ENCODE measurements at places on chromosomes 12 and 14. TPM values are rescaled to one million over a fixed set of nuclear protein-coding genes. Genes with fewer than 3 reads are reported as not detected.

- no peak for DNase-seq
These were observed 4.4 kb downstream of the AMHR2 start for GRCh38 chr12:53427905-53428594.

GRCh38 chr12:30823156-30823699, 68.5 kb upstream of the CAPRIN2 start:
- no peak for DNase-seq

GRCh38 chr14:95575840-95576473, 41.1 kb downstream of the GLRX5 start:
- no peak for DNase-seq

DNA sequence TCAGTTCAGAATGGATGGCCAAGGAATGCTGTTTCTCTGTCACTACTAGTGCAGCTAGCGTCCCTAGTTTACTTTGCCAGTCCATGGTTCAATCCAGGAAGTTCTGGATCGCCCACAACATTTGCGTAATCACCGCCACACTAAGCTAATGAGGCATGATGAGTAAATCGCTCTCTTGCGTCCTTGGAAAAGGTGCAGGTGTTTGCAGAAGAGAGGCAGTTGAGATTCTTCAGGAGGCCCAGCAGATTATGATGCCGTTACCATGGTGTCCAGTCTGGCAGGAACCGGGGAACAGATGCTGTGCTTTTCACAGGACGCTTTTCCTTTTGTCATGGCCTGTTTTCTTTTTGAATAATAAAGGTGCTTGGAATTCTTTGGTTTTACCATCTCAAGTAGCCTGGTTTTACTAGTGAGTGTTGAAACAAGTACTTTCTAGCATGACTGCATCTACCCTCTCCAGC, 9.0 kb downstream of the TPH2 start:
- peak; percentile 95 for DNase-seq

GRCh38 chr12:70828351-70828750, 92.2 kb downstream of the PTPRR start:
- no peak for DNase-seq

- no peak for DNase-seq
These were observed 72.4 kb downstream of the PLXNC1 start for GRCh38 chr12:94220804-94221203.

DNA sequence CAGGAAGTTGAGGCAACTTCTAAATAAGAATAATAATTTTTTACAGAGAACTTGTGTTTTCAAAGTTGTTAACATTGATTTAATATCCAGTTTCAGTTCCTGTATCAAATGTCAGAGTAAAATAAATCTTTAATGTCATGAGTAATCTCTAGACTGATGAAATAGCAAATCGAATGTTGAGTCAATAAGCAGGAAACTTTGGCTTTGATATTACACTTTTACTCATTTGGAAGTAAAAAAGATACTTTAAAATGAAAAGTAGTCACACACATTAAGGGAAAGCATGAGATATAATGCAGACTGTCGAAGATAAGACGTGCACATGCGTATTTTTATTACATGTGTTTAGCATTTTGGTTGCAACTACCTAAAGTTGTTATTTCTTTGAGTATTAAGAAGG, 78.2 kb upstream of the PTGDR start:
- DNase-seq = no peak

GRCh38 chr14:75247286-75247922, 31.2 kb upstream of the FOS start:
- DNase-seq = no peak

DNA sequence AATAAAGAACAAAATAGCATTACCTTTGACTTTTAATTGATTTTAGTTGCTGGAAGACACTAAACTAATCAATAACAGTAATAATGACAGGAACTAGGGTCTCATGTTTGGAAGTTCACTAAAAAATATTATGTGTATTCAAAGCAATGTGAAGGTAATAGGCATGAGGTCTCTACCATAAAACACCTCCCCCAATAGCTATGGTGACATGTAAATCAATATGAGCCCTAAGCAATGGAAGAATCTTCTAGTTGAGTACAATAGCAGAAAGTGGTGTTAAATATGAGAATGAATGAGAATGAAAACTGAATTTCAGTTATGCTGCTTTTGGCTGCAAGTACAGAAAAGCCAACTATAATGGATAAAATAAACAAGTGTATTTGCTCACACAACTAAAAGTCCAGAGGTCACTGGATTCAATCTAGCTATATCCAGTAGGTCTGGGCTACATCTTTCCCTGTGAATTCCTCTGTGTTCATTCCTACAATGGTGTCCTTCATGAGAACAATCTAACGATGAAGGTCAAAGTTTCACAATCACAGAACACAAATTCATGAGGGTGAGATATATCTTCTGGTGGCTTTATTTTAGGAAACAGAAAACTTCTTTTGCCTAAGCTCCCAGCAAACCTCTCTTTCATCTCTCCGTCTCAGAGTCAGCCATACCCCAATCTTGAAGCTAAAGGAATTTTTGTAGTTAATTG, 728.0 kb downstream of the FSCB start:
- DNase-seq = no peak

DNA sequence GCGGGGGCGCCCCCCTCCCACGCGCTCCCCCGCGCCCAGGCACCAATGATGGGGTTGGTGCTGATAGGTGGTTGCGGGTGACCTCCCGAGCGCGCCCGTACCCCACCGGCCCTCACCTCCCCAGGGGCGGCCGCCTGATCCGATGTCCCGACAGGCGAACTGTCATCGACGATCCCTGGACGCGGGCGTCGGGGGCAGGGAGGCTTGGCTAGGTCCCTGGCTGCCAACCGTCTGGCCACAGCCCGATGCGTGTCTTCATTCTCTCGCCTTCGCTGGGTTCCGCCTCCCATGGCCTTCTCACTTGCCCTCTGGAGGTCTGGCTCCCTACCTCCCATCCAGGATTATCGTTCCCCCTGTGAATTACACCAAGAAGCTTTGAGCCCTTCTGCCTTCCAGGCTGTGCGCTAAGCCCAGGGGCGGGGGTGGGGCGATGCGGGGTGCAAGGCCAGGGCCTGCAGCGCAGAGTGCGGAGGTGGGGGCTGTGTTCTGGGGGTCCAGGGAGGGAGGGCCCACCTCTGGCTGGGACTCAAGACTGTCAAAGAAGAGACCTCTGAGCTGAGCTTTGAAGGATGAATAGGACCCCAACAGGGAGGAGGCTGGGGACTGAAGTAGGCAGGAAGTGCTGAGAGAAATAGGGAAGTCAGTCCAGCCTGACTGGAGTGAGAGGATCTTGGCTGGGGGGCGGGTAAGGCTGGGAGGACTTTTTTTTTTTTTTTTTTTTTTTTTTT, 7.7 kb upstream of the RACGAP1 start:
- DNase-seq = no peak

- DNase-seq = no peak
These were observed 482.8 kb upstream of the TBX3 start for GRCh38 chr12:115166698-115167315.

GRCh38 chr12:93670104-93670503, 7.1 kb upstream of the CRADD start:
- no peak for DNase-seq

- peak; percentile 45 for DNase-seq
These were observed 150.8 kb downstream of the FBXL14 start for GRCh38 chr12:1443421-1444141.

GRCh38 chr12:119544765-119545625, 48.6 kb upstream of the TMEM233 start:
- peak; percentile 76 for DNase-seq

GRCh38 chr12:115810122-115810901, 467.2 kb downstream of the MED13L start:
- DNase-seq = no peak

DNA sequence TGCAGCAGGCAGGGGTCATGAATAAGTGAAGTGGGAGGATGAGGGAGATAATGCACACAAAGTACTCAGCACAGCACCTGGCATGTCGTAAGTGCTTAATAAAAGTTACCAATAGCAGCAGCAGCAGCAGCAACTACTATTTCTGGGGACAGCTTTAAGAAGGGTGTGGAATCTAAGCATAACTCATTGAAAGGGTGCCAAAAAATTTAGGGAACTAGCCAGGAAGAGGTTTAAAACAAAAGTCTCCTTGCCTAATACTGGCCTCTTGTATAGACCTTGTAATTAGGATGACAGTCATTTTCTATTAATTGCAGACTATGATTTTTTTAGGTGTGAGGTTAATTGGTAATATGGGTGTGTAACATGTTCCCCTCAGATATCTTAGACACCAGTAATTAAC, 179.9 kb downstream of the PTPN11 start:
- no peak for DNase-seq

Gene GARIN6
- not detected for total RNA-seq

Gene IFNG-AS1
- not detected for total RNA-seq

Gene RGS6
- not detected for total RNA-seq

Gene TESPA1
- not detected for total RNA-seq

Gene DLK1
- 6.1 TPM for total RNA-seq

Gene ANO2
- not detected for total RNA-seq

Gene NTN4
- 4.0 TPM for total RNA-seq

Data from G401 (cell line).